Upper lobe of right lung (tissue), 1 donor: ENCODE measurements at places on chromosomes 6 and 20. TPM values are rescaled to one million over a fixed set of nuclear protein-coding genes. Genes with fewer than 3 reads are reported as not detected.

SLC22A23 gene
- total RNA-seq = 19.2 TPM

VSTM2L gene
- 12.9 TPM for total RNA-seq

SCRT2 gene
- not detected for total RNA-seq

TRDN gene
- not detected for total RNA-seq

SIRPG gene
- 0.81 TPM for total RNA-seq

SMOC2 gene
- total RNA-seq = 33.1 TPM

UBE3D gene
- total RNA-seq = 4.4 TPM

HMGN3 gene
- 69.8 TPM for total RNA-seq

FRMD1 gene
- total RNA-seq = 0.09 TPM

DPPA5 gene
- total RNA-seq = not detected

CNBD2 gene
- 3.4 TPM for total RNA-seq

DSE gene
- 47.6 TPM for total RNA-seq

GNAS gene
- 746 TPM for total RNA-seq

TCF21 gene
- 56.2 TPM for total RNA-seq

CCDC167 gene
- 12.9 TPM for total RNA-seq

SLC22A2 gene
- not detected for total RNA-seq

LTB gene
- 6.2 TPM for total RNA-seq

ATP6V1G2 gene
- total RNA-seq = 0.75 TPM

SAMD10 gene
- total RNA-seq = 4.3 TPM

CST7 gene
- total RNA-seq = 9.6 TPM

PTPRK gene
- 64.6 TPM for total RNA-seq

GLP1R gene
- total RNA-seq = not detected

LAMP5 gene
- 0.49 TPM for total RNA-seq

CRIP3 gene
- total RNA-seq = 0.90 TPM

PAX1 gene
- not detected for total RNA-seq

PLN gene
- total RNA-seq = 5.8 TPM

MUC22 gene
- total RNA-seq = not detected

OR2J3 gene
- total RNA-seq = not detected

PTCRA gene
- 5.0 TPM for total RNA-seq

LMBRD1 gene
- 66.7 TPM for total RNA-seq

DNPH1 gene
- 27.6 TPM for total RNA-seq

CRISP2 gene
- not detected for total RNA-seq

LAMA5 gene
- total RNA-seq = 279 TPM

CLDN20 gene
- total RNA-seq = not detected

CCN2 gene
- 229 TPM for total RNA-seq

PDE7B gene
- total RNA-seq = 4.2 TPM

KHDC1L gene
- not detected for total RNA-seq

LHFPL5 gene
- total RNA-seq = not detected

C2 gene
- 282 TPM for total RNA-seq

ESR1 gene
- 5.7 TPM for total RNA-seq

ECT2L gene
- not detected for total RNA-seq

CST2 gene
- not detected for total RNA-seq

VGLL2 gene
- total RNA-seq = not detected

SOX4 gene
- total RNA-seq = 20.0 TPM

NNAT gene
- total RNA-seq = 0.43 TPM

PTPRA gene
- 69.6 TPM for total RNA-seq

ANKRD66 gene
- not detected for total RNA-seq

ASIP gene
- not detected for total RNA-seq

PBX2 gene
- total RNA-seq = 100 TPM

CD40 gene
- total RNA-seq = 36.8 TPM

BFSP1 gene
- 2.7 TPM for total RNA-seq

SEMG1 gene
- total RNA-seq = not detected

SUMO4 gene
- total RNA-seq = 2.5 TPM

MYBL2 gene
- 1.0 TPM for total RNA-seq

MAK gene
- 0.29 TPM for total RNA-seq

YWHAB gene
- total RNA-seq = 185 TPM

PGBD1 gene
- 3.1 TPM for total RNA-seq

ABHD16B gene
- not detected for total RNA-seq
